ENCODE measurements at places on chromosomes 12 and 14. TPM values are rescaled to one million over a fixed set of nuclear protein-coding genes. Genes with fewer than 3 reads are reported as not detected.

IGF1 gene
- total RNA-seq, result not detected

CD69 gene
- total RNA-seq, result not detected

KCNA5 gene
- not detected for total RNA-seq

CFAP54 gene
- 1.6 TPM for total RNA-seq

CLEC9A gene
- not detected for total RNA-seq

BBS10 gene
- total RNA-seq, result 11.9 TPM

SLC6A15 gene
- total RNA-seq, result 0.08 TPM

LRRC10 gene
- total RNA-seq, result not detected

CCND2 gene
- total RNA-seq, result 42.7 TPM

RERGL gene
- total RNA-seq, result 0.30 TPM

PRPH gene
- 1.5 TPM for total RNA-seq

NFATC4 gene
- 18.4 TPM for total RNA-seq

MIP gene
- not detected for total RNA-seq

EPS8 gene
- 150 TPM for total RNA-seq

ADAM21 gene
- 0.75 TPM for total RNA-seq

OR4E1 gene
- total RNA-seq, result not detected

EIF2S3B gene
- 15.0 TPM for total RNA-seq

P2RX2 gene
- total RNA-seq, result not detected

WIF1 gene
- not detected for total RNA-seq

AQP6 gene
- under 0.01 TPM for total RNA-seq

KRAS gene
- 4.9 TPM for total RNA-seq

FAM234B gene
- 4.7 TPM for total RNA-seq

DTX1 gene
- 0.15 TPM for total RNA-seq

FANCM gene
- 2.2 TPM for total RNA-seq

CLEC7A gene
- not detected for total RNA-seq

TBX3 gene
- 20.8 TPM for total RNA-seq

TTC9 gene
- 0.23 TPM for total RNA-seq

CISTR gene
- total RNA-seq, result not detected

SLC7A7 gene
- total RNA-seq, result 1.2 TPM

SLC25A47 gene
- total RNA-seq, result not detected

RAPGEF3 gene
- 4.1 TPM for total RNA-seq

AREL1 gene
- 22.6 TPM for total RNA-seq

TEX22 gene
- 0.23 TPM for total RNA-seq

HOTAIR gene
- total RNA-seq, result not detected

SLIRP gene
- total RNA-seq, result 60.3 TPM

PIWIL1 gene
- total RNA-seq, result not detected

AKAP3 gene
- 0.38 TPM for total RNA-seq

CD163L1 gene
- 8.1 TPM for total RNA-seq

TOGARAM1 gene
- total RNA-seq, result 14.7 TPM

SLC22A17 gene
- total RNA-seq, result 19.0 TPM

ARHGEF40 gene
- 26.4 TPM for total RNA-seq

GAPDH gene
- total RNA-seq, result 7,358 TPM

ANKS1B gene
- total RNA-seq, result 0.94 TPM

GZMH gene
- total RNA-seq, result not detected

FAM181A gene
- total RNA-seq, result not detected

KRT2 gene
- total RNA-seq, result not detected
